NCI-H1048 (cell line): ENCODE measurements at places on chromosomes 1 and 21.
A peak's percentile ranks its signal among the peaks of the same experiment; 100 is the strongest.

- DNase-seq: no peak
Observed at GRCh38 chr1:196056966-196057365, 551.3 kb downstream of the KCNT2 start.

GRCh38 chr1:196442366-196442765 is 165.9 kb downstream of the KCNT2 start:
- no peak for DNase-seq

DNA sequence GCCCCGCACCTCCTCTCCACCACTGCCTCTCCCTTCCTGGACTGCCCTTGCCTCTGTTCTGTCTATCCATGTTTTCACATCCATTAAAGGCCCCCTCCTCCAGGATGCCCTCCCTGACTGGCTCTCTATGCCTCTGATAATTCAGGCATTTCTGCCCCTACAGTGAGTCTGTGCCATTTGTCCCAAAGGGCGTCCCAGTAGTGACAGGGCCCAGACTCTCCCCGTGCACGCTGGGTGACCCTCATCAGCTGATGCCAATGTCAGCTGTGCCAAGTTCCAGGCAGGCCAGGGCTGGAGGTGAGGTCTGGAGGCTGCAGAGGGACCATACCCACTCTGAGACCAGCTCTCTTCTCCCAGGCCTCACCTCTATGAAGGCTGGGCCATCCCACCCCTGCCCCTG is 3.2 kb upstream of the PLEKHG5 start:
- DNase-seq: no peak

DNA sequence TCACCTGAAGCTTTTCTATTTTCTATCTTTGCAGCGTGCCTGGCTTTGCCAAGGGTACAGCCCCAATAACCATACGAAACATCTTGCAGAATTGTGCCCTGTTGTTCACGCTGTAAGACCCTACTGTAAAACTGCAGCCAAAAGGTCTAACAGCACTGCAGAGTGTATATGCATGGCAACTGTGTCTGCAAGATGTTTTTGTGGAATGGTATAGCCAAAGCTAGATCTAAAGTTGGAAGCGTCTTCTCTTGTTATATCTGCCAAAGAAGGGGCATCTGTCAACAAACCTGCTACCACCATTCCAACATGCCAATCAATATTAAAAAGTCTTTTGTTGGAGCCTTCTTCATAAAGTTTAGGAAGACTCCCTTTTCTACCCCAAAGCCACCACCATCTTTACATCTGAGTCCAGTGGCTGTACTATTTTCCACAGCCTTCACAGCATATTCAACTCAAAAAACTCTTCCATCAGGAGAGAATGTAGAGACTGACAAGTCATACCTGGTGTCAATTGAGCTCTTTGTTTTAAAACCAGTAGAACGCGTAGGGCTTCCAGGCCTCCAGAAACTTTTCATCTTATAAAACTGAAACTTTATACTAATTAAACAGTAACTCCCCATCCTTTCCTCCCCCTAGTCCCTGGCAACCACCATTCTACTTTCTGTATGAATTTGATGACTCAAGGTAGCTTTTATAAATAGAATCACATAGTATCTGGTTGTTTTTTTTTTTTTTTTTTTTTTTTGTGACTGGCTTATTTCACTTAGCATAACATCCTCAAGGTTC is 40.0 kb downstream of the ZSCAN20 start:
- DNase-seq: no peak

DNA sequence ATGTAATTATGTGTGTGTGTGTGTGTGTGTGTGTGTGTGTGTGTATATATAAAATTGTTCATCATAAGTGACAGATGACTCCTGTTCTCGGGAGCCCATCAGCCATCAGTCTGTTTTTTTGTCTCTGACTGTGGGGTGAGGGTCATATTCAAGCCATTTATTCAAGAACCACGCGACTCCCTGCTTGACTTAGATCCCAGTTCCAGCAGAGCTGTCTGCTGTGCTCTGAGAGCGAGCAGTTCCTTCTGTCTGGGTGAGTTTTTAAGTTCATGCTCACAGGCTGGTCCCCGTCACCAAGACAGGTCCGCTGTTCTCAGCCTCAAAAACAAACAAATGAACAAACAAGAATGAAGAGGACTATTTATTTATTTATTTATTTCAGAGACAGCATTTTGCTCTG is 18.3 kb upstream of the NPPB start:
- no peak for DNase-seq

GRCh38 chr1:38558055-38558454 is 301.5 kb downstream of the RRAGC start:
- no peak for DNase-seq

DNA sequence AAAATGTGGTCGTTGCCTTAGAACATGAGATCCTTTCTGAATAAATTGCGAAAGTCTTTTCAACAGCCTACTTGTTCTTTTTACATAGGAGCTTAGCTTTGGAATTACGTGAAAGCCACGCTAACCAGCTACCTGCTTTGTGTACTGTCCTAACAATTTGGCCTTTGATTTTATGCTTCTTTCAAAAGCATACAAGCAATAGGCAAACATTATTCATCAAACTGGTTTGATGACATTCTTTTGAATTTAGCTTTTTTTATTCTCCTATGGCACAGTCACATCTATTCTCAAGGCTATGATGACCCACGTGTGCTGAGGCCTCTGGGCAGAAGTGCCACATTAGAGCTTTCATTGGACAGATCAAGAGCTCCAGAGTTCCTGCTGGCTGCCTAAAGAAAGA is 178.0 kb upstream of the DPT start:
- peak; percentile 66 for DNase-seq

DNA sequence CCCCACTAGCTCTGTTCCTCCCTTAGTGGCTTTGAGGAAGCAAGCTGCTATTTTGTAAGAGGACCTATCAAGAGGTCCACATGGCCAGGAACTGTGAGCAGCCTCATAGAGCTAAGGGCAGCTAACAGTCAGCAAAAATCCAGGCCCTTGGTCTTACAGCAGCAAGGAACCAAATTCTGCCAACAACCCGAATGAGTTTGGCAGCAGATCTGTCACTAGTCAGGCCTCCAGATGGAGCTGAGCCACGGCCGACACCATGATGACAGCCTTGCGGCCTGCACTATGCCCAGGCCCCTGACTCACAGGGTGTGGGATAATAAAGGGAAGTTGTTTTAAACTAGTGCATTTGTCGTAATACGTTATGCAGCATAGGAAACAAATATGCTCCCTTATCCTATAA is 28.0 kb upstream of the H3-3A start:
- no peak for DNase-seq

DNA sequence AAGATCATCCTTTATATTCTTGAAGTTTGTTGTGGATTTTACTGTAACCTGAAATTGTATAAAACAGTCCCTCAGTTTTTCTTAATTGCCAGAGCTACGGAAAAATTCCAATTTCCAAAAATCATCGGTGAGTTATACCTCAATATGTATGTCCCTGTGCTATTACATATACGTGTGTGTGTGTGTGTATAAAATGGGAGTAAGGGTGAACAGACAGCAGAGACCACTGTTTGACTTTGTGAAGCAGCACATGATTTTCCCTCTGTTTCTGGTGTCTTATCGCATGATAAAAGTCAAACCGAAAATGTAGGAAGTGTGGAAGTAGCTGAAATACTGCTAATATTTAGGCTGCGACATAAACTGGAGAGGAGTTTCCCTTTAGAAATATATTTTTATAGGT is 1.2 kb downstream of the OR2T1 start:
- no peak for DNase-seq

GRCh38 chr1:41640141-41640751 is 155.8 kb upstream of the EDN2 start:
- DNase-seq: no peak

GRCh38 chr1:216422821-216423520 is at the start of gene USH2A:
Gene USH2A, minus strand, starts transcription at chr1:216423448. Its CDS starts 1,112 bp downstream, at chr1:216422336.
- no peak for DNase-seq

DNA sequence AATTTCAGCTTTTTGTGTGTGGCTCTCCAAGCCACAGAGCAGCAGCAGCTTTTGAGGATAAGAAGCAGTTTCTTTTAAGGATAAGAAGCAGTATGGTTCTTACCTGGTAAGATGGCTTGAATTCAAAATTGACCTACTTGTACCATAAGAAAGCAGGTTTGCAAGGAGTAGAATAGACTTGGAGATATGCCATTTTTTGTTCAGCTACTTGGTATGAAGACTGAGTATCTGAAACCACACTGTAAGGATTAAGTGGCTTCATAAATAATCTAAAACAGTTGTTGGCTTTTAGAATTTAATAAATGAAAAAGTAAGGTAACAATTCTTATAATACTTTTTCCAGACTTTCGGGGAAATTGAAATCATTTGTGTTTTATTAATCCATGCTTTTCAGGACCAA is 74.2 kb downstream of the ATF6 start:
- DNase-seq: no peak

GRCh38 chr1:10975567-10976326 is 36.7 kb upstream of the TARDBP start:
- no peak for DNase-seq

GRCh38 chr1:36884029-36884701 is 150.2 kb downstream of the GRIK3 start:
- no peak for DNase-seq

DNA sequence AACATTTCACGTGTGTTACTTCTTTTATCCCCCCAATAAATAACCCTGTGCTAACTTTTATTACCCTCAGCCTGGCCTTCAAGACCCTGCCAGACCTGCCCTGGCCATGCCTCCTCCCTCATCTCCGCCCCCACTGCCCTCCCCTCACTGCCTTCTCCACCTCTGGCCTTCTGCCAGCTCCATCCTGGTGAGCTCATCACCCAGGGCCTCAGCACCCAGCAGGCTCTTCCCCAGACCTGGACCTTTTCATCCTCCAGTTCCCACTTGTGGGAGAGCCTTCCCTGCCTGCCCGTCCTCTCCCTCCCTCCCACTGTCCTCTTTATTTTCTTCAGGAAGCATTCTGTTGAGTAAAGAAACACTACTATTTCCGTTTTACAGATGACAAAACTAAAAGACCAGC is 72.0 kb downstream of the SLC66A1 start:
- DNase-seq: no peak

- no peak for DNase-seq
Observed at GRCh38 chr1:58583496-58583895, 6.4 kb upstream of the TACSTD2 start.

GRCh38 chr1:81232420-81232819 is 568.3 kb upstream of the ADGRL2 start:
- DNase-seq: no peak

GRCh38 chr1:200365897-200366426 is 43.9 kb downstream of the ZNF281 start:
- no peak for DNase-seq

GRCh38 chr21:35169574-35169973 is 120.5 kb upstream of the RUNX1 start:
- DNase-seq: no peak

GRCh38 chr1:241310451-241310850 is 46.6 kb downstream of the RGS7 start:
- DNase-seq: no peak

GRCh38 chr1:42774928-42775526 is 8.0 kb downstream of the C1orf50 start:
- DNase-seq: no peak

DNA sequence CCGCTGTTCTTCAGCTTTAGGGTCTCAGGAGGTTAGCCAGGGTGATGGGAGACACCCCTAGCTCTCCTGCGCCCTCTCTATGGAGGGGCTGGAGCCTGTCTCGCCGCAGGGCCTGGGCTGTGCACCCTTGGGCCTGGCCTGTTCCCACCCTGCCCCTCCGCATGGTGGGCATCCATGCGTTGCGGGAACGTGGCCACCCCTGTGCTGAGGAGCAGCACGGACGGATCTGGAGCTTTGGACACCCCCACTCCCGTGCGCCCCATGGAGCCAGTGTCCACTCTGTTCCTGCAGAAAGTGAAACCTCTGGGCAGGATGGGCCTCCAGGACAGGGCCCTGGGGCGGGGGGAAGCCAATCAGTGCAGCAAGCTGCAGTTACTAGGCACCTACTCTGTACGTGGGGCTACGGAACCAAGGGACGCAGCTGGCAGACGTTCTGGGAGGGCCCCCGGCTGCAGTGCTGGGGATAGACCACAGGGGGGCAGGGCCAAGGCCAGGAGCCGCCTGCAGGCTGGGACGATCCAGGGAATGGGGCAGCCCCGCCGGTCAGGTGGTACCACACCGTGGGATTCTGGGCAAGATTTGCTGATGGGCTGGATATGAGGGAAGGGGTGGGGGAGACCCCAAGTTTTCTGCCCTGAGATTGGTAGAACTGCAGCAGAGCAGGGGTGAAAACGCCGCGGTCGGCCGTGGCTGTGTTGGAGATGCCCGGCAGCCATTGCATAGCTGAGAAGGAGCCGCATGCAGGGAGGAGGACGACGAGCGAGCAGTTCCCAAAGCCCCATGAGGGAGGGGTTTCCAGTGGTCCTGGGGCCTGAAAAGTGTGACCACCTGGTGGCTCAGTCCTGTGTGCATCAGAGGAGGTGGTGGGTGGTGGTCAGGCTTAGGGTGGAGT is 43.3 kb downstream of the TP73 start:
- no peak for DNase-seq

DNA sequence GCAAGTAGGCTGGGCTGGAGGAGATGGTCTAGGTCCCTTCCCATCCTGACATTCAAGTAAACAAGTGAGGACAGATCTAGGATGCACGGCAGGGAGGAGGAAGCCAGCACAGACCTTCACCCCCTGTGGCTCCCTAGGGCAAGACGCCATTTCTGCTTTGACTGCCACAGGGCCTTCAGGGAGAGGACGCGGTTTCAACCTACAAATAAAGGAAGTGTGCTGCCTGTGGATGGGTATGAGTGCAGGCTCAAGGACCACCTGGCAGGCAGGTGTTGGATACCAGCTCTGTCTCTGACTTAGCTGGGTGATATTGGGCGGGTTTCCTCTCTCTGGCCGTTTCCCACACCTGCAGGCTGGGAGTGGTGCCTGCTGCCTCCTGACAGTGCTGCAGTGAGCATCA is 16.2 kb downstream of the SLC2A1 start:
- DNase-seq: no peak

DNA sequence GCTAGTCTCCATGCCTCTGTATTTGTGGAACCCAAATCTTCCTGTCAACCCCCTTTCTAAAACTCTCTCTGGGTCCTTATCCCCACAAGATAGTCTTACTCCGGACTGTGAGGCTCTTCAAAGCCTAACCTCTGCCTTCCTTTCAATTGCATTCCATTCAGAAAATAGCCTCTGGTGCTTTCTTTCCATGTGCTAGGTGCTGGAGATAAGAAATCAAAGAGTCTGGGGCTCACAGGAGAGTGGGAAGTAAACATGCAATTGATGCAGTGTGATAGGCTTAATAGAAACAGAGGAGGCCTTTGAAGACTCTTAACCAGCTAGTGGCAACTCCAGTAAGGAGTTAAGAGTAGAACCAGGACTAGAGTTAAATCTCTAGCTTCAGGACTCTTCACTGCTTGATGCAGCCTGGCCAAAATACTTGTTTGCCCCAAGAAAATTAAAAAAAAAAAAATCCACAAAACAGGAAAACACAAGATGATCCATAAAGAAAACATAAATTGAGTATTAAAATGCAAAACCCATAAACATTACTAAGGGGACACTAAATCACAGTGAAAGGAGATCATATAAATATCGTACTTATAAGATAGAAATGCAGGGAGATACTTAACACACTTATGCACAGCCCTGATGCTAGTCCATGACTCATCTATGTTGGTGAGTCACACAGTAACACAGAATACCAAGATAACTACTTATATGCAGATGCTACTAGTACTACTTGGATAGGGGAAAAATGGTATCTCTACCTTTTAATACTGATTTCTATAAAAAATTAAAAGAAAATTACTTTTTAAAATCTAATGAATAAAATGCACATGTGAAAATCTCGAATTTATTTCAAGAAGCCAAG is 341.5 kb downstream of the KCNH1 start:
- no peak for DNase-seq

GRCh38 chr1:18299441-18300338 is 181.0 kb upstream of the KLHDC7A start:
- no peak for DNase-seq
